Ovary (tissue), 10 donors: ENCODE measurements at places on chromosomes 12 and 14. TPM values are rescaled to one million over a fixed set of nuclear protein-coding genes. Genes with fewer than 3 reads are reported as not detected.

The DPF3 gene
- 11.3 TPM for total RNA-seq

The CD27 gene
- not detected for total RNA-seq

The KRT77 gene
- total RNA-seq, result not detected

The SIRT4 gene
- 2.2 TPM for total RNA-seq

The SLC15A5 gene
- not detected for total RNA-seq

The SLC6A15 gene
- total RNA-seq, result 0.37 TPM

The TTC9 gene
- total RNA-seq, result 0.64 TPM

The PROX2 gene
- total RNA-seq, result not detected

The PMEL gene
- 3.8 TPM for total RNA-seq

The RNASE11 gene
- total RNA-seq, result not detected

- H3K27ac ChIP-seq, result no peak overlapping the region
- DNase-seq, result no peak
- peaks cover 2% of the 10 kb centered on the region for H3K4me1 ChIP-seq
- H3K4me3 ChIP-seq, result no peak overlapping the region
- H3K27me3 ChIP-seq, result no peaks in the 10 kb centered on the region
Observed at GRCh38 chr14:60204843-60205774, 39.9 kb upstream of the DHRS7 start.

DNA sequence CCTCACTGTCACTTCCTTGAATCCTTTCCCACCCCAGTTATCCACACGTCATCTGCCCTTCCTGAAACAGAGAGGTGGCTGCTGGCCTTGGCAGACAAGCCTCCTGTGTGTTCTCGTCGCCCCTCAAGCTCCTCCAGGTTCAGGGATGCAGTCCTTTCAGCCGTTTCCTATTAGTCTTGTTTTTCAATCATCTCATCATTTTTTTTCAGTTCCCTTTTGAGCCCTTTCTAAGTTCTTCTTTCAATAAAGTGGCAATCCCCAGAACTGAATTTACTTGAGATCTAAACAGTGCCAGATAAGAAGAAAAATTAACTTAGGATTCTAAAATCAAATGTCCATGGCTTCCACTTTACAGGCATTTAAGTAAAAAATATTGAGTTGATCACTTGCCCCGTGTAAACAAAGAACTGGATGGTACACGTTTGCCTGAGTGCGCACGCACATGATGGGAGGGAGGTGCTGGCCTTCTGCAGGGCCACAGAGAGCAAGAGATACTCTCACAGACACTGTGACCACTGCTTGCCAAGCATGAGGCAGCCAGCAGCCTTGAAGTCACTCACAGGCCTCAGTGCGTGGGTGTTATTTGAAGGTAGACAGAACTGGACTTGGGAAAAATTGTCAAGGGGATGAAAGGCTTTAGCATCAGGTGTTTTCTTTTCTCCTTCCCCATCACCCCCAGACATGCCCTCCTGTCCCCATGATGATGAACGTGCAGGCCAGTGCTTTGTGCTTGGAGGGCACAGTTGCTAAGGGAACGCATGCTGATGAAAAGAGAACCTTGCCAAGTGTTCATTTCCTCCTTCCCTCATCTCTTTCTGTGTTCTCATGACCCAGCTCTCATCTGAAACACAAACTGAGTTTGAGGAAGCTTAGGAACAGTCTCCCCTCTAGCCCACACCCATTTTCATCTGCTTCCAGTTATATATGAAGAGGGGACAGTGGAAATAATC is 408.3 kb downstream of the EGLN3 start:
- H3K4me3 ChIP-seq, result no peak overlapping the region
- H3K27me3 ChIP-seq, result no peaks in the 10 kb centered on the region
- no peaks in the 10 kb centered on the region for H3K4me1 ChIP-seq
- no peak for DNase-seq

DNA sequence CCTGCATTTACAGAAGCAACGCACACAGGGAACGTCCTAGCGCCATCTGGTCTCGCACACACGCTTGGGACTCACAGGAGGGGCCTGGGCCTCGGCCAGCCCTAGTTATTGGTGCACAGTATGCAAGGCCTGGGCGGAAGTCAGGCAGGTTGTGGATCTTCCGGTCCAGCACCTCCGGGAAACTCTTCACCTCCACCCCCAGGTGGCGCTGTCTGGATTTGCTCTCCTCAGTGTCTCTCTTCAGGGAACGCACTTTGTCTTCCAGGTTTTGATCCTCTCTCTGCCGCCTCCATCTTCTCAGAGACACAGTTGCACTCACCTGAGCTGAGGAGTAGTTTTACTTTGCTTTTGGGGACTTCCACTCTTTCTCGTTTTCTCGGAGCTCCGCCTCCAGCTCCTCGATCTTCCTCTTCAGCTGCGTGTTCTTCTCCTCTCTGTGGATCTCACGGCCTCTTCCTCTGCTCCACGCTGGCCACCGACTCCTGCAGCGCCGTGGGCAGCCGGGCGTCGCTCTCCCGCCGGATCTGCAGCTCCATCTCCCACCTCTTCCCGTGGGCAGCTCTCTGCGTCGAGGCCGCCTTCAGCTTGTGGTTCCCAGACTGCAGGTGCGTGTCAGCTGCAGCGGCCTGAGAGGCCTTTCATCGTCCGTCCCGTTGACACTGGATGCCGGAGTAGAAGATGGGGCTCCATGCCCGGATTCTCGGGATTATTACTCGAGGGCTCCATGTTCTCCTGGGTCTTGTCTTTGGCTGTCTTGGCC is 933.8 kb downstream of the TMEM121 start:
- no peaks in the 10 kb centered on the region for H3K36me3 ChIP-seq
- no peak for DNase-seq
- no peaks in the 10 kb centered on the region for H3K27me3 ChIP-seq
- H3K27ac ChIP-seq, result no peak overlapping the region

GRCh38 chr14:23299211-23299957 is 3.3 kb downstream of the PPP1R3E start:
- H3K36me3 ChIP-seq, result no peaks in the 10 kb centered on the region
- no peak for DNase-seq
- no peaks in the 10 kb centered on the region for H3K27me3 ChIP-seq
- H3K4me1 ChIP-seq, result no peaks in the 10 kb centered on the region

GRCh38 chr12:3054374-3054773 is 22.8 kb upstream of the TSPAN9 start:
- DNase-seq, result no peak
- H3K4me3 ChIP-seq, result no peak overlapping the region
- H3K27me3 ChIP-seq, result no peaks in the 10 kb centered on the region
- no peak overlapping the region for H3K27ac ChIP-seq

DNA sequence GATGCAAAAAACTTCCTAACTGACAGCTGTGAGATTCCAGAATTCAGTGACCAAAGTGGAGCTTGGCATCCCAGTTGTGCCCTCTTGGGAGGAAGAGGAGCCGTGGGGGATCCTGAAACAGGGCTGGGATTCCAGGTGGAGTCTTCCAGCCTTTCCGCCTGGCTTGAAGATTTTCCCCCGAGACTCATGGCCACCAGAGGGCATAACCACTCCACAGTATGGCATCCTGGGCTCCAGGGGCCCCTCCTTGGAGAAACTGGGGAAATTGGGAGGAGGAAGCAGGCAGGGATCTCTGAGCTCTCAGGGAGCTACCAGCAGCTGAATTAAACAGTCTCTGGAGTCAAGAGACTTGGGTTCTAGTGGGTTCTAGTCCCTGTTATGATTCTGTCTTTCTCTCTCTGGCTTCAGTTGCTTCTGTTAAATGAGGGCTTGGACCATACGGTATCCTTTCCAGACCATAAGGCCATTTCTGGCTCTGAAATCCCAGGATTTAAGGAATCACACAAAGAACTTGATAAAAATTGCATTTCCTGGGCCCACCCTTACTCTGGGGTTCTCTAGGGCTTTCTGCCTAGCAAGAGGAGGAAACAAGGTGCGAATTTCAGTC is 2.6 kb upstream of the TAMALIN start:
- peak; percentile 82 for DNase-seq
- no peaks in the 10 kb centered on the region for H3K27me3 ChIP-seq
- no peaks in the 10 kb centered on the region for H3K36me3 ChIP-seq
- H3K4me1 ChIP-seq, result peaks cover 7% of the 10 kb centered on the region
- peak overlapping the region; percentile 30 for H3K27ac ChIP-seq
- no peak overlapping the region for H3K4me3 ChIP-seq

GRCh38 chr12:65657635-65658034 is 166.6 kb upstream of the HMGA2 start:
- H3K4me1 ChIP-seq, result no peaks in the 10 kb centered on the region
- H3K27ac ChIP-seq, result no peak overlapping the region
- DNase-seq, result no peak
- no peak overlapping the region for H3K4me3 ChIP-seq

GRCh38 chr12:40963751-40964150 is 224.4 kb upstream of the PDZRN4 start:
- no peaks in the 10 kb centered on the region for H3K4me1 ChIP-seq
- no peak overlapping the region for H3K27ac ChIP-seq
- H3K36me3 ChIP-seq, result no peaks in the 10 kb centered on the region
- H3K4me3 ChIP-seq, result no peak overlapping the region
- H3K27me3 ChIP-seq, result no peaks in the 10 kb centered on the region

GRCh38 chr12:101678081-101678480 is 19.4 kb upstream of the CHPT1 start:
- no peaks in the 10 kb centered on the region for H3K4me1 ChIP-seq
- no peak overlapping the region for H3K4me3 ChIP-seq
- no peak for DNase-seq
- H3K27ac ChIP-seq, result no peak overlapping the region
- no peaks in the 10 kb centered on the region for H3K36me3 ChIP-seq
- H3K27me3 ChIP-seq, result no peaks in the 10 kb centered on the region

- H3K27me3 ChIP-seq, result no peaks in the 10 kb centered on the region
- DNase-seq, result no peak
- no peak overlapping the region for H3K27ac ChIP-seq
- no peaks in the 10 kb centered on the region for H3K36me3 ChIP-seq
Observed at GRCh38 chr14:55843718-55844403, 263.9 kb downstream of the KTN1 start.

DNA sequence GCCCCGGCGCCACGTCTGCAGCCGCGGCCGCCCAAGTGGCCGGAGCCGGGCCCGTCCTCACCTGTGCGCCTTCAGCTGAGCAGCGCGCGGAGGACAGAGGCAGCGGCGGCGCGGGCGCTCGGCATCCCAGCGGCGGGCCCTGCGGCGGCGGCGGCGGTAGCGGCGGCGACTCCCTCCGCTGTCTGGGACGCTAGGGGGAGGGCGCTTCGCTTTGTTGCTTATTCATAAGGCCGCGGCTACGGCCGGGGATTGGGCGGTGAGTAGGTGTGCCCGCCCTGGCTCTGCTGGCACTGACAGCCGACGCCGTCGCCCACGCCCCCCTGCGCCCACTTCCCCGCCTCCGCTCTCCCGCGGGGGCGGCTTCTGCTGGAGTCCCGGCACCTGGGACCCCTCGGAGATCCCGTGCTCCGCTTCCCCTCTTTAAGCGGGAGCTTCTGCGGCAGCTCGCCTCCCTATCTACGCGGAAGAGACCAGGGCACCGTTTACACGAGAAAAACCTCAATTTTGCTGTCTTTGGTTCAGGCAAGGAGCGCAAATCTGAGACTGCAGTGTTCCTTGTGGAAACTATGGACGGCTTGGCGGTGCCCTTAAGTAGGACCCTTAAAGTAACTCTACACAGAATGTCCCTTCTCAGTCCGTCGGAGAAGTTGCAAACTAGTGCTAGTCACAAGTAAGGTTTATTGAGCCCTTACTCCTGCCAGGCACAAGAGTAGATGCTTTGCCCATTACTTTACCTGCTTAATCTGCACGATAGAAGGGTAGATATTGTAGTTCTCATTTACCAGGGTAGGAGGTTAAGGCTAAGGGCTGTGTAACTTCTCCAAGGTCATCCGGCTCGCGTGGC is at the start of gene ARMH4:
TSS of gene ARMH4 (minus strand) at position 200 of the 844 bp plus-strand sequence. CDS start 12,855 bp downstream, outside the sequence.
- H3K4me3 ChIP-seq, result peak within 1 kb of the TSS; percentile 91
- H3K4me1 ChIP-seq, result peaks cover 2% of the 10 kb centered on the region
- peak; percentile 83 for DNase-seq

DNA sequence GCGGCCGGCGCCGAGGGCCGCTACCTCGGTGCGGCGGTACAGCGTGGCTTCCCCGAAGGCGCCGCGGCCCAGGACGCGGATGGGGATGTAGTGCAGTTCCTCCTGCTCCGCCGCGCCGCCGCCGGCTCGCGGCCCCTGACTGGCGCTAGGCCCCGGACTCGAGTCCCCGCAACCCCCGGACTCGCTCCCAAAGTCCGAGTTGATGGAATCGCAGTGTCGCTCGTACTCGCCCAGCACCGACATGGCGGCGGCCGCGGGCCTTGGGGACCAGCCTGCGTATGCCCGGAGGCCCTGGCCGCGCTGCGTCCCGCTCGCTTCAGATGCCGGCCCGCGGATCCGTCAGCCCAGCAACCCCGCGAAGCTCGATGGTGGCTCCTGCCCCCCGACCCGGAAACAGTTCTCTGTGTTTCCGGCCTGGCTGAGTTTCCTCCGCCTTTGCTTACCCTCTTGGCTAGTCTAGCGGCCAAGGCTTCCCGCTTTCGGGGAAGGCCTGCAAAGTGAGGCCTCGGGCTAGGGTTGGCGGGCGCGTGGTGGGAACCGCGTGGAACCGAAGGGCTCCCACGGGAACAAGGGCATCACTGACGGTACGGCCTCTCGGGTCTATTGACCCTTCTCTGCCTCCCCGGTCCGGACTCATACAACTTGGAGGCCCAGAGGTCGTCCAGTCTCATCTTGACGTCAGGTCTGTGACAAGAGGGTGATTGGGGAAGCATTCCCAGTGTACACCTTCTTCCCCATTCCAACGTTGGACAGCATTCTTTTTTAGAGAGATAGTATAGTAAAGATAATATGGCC is at the start of gene NEK9:
TSS of gene NEK9 (minus strand) at position 370 of the 795 bp plus-strand sequence. CDS start at position 243, 127 bp downstream.
- H3K4me3 ChIP-seq, result peak within 1 kb of the TSS; percentile 82
- H3K27ac ChIP-seq, result peak within 1 kb of the TSS; percentile 62
- peaks cover 6% of the 10 kb centered on the region for H3K4me1 ChIP-seq
- H3K27me3 ChIP-seq, result no peaks in the 10 kb centered on the region
- no peaks in the 10 kb centered on the region for H3K36me3 ChIP-seq
- DNase-seq, result peak; percentile 91

DNA sequence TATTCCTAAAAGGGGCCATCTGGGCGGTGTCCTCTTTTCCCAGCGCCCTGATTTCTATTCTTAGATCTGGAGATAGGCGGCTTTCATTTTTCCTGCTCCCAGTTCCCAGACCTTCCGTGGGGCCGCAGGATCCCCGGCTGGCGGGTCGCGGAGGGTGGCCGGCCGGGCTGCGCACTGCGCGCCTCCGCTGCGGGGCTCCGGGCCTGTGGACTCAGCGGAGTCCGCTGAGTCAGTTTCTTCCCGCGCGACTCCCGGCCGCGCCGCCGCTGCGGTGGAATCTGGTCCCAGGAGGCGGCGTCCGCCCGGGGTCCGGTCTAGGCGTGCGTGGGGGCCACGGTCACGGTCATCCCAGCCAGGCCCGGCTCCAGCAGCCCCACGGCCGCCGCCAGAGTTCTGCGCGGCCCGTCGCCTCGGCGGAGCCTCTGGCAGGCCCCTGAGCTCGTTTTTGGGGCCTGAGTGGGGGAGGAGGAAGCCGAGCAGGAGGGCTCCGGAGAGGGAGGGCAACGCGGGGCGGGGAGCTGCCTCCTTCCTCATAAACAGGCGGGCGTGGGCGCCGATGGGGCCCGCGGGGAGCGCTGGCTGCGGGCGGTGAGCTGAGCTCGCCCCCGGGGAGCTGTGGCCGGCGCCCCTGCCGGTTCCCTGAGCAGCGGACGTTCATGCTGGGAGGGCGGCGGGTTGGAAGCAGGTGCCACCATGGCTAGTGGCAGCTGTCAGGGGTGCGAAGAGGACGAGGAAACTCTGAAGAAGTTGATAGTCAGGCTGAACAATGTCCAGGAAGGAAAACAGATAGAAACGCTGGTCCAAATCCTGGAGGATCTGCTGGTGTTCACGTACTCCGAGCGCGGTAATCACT is at the start of gene LRRK2:
TSS of gene LRRK2 (plus strand) at position 559 of the 853 bp plus-strand sequence. CDS start at position 694, 135 bp downstream.
- peak within 1 kb of the TSS; percentile 87 for H3K4me3 ChIP-seq
- H3K4me1 ChIP-seq, result peaks cover 1% of the 10 kb centered on the region
- peak; percentile 85 for DNase-seq
- H3K36me3 ChIP-seq, result no peaks in the 10 kb centered on the region
- peak within 1 kb of the TSS; percentile 88 for H3K27ac ChIP-seq

GRCh38 chr12:56257071-56257470 is 1.1 kb downstream of the ANKRD52 start:
- peaks cover 4% of the 10 kb centered on the region for H3K4me1 ChIP-seq
- H3K4me3 ChIP-seq, result peak overlapping the region; percentile 88
- no peak for DNase-seq
- no peaks in the 10 kb centered on the region for H3K27me3 ChIP-seq
- H3K27ac ChIP-seq, result no peak overlapping the region
